ENCODE measurements at places on chromosomes 5 and 9. TPM values are rescaled to one million over a fixed set of nuclear protein-coding genes. Genes with fewer than 3 reads are reported as not detected.

DNA sequence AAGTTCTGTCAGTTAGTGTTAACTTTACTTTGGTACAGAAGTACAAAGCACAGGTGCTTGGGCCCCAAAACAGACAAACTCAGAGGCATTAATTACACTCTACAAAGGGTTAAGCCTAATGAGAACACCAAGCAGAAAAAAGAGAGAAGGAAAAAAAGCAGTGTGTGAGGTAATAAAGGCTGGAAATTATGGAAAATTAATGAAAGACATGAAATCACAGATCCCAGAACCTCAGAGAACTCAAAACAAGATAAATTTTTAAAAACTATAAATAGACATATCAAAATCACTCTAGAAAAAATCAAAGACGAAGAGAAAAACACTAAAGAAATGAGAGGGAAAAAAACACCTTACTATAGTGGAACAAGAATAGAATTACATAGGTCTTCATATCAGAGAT lies 354.2 kb upstream of the ADAMTS16 start:
- no peak for DNase-seq

Gene OTP
- total RNA-seq, result not detected

Gene MOB3B
- total RNA-seq, result 15.3 TPM

DNA sequence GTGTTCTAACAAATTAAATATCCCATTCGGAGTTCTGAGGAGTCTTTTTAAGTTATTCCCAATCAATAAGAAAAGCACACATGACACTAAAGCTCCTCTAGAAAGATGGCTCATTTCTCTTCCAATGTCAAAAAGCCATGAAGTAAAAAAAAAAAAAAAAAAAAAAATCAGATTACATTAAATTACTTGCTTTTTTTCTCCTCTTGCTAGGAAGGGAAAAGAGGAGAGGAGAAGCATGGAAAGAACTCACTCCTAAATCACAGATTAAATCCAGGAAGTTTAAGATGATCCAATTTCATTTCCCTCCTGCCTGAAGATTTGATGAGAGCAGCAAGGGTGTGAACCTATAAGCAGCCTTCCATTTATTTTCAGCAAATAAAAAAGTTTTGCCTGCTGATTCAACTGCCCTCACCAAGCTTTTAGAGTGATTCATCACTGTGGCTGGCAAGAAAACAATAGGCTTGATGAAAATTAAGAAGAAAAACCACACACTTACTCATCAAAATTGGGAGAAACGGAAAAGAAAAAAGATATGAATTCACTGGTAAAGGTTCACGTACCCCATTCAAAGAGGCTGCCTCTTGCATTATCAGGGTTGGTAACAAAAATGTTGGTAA lies 19.7 kb downstream of the MYO10 start:
- DNase-seq, result no peak

DNA sequence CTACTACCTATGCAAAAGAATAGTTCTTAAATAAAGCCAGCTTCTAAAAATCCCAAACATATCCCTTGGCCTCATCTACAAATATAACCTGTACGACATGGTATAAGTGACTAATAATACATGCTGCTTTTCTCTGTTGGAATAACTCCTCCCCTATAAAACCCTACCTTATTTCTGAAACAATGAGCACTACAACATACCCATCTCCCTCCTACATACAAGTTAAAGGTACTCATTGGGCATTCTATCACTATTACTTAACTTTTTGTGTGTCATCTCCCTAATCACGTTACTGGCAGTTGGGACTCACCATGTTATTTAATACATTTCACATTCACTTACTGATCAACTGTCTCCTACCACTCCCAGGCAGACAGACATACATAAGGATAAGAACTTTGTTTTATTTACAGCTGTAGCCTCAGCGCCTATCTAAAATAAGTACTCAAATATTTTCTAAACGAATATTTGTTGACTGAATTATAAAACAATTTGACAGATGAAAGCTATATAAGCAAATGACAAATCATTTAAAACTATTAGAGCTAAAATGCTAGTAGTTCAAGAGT lies 4.1 kb downstream of the CLK4 start:
- no peak for DNase-seq

DNA sequence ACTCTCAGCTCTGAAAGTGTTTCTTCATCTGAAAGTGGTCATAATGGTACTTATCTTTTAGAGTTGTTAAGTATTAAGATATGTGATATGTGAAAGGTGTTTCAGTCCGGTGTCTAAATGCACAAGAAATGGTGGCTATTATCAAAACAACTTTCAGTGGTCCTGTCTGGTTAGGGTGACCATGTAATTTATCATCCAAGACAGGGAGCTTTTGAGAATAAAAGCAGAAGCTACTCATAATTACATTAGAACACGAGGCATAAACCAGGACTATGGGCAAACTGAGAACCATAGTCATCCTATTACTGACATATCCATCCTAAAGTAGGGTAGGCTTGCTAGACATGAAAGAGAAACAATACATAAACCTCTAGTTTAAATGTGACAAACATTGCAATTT lies 418.1 kb upstream of the SEMA6A start:
- DNase-seq, result no peak

- no peak for DNase-seq
Measured at GRCh38 chr5:100731768-100732167, 171.3 kb downstream of the ST8SIA4 start.

DNA sequence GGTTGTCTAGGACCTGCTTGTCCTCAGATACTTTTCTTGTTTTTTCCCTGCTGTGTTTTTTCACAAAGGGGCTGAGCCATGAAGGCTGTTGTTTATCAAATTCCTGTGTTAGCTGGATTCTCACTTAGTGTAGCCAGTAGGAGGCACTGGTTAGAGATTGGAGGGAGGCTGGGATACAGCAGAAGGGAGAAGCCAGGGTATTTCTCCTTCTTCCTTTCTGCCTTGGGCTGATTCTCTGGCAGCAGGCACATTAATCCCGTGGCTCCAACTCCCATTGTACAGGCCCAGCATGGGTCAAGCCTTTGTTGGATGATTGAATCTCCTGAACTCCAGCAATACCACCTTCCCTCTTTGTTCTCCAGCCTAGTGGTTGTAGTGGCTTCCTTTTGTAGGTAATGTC lies 46.4 kb upstream of the FAM170A start:
- peak; percentile 86 for DNase-seq

Gene C9orf50
- total RNA-seq, result not detected

- DNase-seq, result peak; percentile 42
Measured at GRCh38 chr5:124905256-124906130, 159.1 kb upstream of the ZNF608 start.

Gene NR2F1
- total RNA-seq, result 21.1 TPM

DNA sequence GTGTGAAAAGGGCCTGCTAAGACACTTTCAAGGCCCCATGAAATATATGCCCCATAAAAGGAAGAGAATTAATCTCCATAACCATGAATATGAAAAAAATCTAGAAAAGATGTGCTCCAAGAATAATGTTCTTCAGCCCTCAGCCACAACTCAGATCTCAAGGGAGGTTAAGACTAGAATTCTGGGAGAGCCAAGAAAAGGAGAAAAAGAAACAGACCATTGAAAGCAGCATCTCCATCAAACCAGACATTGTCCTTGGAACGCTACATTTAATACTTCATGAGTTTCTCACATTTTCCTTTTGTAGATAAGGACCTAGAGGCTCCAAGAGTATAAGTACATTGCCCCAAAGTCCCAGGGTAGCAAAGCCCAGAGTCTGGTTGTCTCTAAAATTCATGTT lies 270.6 kb downstream of the DENND1A start:
- no peak for DNase-seq

- DNase-seq, result no peak
Measured at GRCh38 chr5:149860801-149861322, 83.7 kb downstream of the PDE6A start.

Gene PKD2L2
- not detected for total RNA-seq

DNA sequence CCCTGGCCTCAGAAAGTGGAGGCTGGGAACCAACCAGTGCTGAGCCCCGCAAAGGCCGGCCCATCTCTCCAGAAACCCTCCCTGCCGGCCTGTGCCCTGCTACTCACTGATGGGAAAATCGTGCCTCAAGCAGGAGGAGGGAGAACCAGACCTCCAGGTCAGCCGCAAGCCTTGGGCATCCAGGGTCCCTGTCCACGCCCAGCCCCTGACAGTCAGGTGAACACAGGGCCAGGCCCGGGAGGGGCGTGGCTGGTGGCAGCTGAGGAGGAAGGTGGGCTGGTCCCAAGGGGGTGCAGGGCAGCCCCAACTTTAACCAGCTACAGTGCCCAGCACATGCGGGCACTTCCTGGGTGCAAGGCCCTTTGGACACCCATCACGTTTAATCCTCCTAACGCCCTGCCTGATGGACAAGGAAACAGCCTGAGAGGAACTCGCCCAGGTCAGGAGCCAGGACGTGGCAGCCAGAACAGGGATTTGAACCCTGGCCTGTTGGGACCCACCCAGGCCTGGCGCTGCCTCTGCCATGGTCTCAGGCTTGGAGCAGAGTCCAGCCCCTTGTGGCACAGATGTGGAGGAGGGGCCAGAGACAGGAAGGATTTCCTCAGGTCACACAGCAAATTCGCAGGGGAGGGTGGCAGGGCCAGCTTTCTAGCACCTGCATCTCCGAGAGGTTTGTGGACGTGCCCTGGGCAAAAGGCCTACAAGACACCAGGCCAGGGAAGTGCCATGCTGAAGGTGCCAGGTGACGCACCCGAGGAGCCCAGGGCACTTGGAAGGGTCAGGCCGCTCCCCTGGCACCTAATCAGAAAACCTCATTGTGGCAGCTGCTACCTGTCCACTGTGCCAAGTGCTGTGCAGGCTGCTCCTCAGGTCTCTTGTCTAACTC lies 4.5 kb downstream of the RALGDS start:
- DNase-seq, result no peak

Gene GRPEL2
- 42.5 TPM for total RNA-seq

All from neural progenitor cell (in vitro differentiated cells).